ENCODE measurements at places on chromosomes 6 and 20.
A peak's percentile ranks its signal among the peaks of the same experiment; 100 is the strongest.

- peak; percentile 30 for DNase-seq
Observed at GRCh38 chr20:60727425-60727824, 524.6 kb upstream of the CDH4 start.

DNA sequence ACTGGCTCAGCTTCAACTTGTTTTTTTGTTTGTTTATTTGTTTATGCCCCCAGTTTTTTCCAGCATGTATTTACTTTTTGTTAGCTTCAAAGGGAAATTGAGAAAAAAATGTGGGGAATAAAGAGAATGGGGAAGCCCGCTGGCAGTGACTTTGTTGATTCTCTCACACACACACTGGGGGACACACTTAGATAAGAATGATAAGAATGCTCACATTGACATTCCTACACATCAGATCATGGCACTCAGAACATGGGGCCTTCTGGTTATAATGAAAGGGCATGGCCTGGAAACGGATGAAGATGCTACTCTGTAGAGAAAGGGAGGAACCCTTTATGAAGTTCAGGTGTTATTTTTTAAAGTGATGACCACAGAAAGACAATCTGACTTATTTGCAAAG lies 15.6 kb upstream of the DAAM2 start:
- DNase-seq: no peak

DNA sequence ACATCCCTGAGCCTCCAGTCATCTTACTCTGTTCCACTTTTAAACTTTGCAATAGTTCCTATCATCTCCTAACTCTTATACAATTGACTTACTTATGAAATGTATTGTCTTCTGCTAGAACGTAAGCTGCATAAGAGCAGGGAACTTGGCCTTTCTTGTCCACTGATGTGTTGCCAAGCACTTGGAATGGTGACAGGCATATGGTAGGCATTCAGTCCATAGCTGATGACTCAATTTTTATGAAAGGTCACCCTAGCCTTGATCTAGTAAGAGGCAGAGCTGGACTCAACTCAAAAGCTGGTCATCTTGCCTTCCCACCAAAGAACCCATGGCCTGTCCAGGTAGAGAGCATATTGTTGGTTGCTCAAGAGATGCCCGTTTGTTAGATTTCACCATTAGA lies 82.4 kb upstream of the FAM184A start:
- no peak for DNase-seq

- no peak for DNase-seq
Observed at GRCh38 chr6:89886378-89887120, 7.7 kb upstream of the GJA10 start.

DNA sequence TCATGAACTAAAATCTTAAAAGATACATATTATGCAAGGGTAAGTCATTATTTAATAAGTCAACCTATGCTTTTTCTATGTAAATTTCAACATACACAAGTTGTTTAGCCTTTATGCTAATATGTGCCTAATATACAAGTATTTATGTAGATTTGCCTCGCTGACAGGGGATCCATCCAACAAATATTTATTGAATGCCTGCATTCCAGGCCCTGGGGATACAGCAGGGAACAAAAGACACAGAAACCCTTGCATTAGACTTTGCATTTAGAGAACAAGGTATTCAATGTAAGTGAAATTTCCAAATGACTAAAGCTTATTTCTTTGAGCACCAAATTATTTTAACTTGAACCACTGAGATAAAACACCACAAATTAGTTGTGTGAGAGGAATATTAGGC lies 19.1 kb downstream of the SERINC1 start:
- DNase-seq: no peak

DNA sequence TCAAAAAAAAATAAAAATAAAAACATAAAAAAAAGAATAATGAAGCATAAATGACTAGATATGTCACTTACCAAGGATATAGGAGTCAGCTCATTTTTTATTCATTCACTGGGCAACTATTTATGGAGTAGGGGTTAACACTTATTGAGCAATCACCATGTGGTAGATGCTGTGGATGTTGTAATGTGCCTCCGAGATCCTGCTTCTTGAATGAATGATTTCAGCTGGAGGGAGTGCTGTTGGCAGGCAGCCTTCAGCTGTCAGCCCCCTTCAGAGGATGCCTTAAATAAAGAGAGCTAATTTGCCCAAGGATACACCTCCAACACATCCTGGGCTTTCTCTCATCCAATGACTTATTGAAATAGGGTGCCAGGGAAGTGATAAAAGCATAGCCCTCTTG lies 229.5 kb upstream of the DTNBP1 start:
- no peak for DNase-seq

DNA sequence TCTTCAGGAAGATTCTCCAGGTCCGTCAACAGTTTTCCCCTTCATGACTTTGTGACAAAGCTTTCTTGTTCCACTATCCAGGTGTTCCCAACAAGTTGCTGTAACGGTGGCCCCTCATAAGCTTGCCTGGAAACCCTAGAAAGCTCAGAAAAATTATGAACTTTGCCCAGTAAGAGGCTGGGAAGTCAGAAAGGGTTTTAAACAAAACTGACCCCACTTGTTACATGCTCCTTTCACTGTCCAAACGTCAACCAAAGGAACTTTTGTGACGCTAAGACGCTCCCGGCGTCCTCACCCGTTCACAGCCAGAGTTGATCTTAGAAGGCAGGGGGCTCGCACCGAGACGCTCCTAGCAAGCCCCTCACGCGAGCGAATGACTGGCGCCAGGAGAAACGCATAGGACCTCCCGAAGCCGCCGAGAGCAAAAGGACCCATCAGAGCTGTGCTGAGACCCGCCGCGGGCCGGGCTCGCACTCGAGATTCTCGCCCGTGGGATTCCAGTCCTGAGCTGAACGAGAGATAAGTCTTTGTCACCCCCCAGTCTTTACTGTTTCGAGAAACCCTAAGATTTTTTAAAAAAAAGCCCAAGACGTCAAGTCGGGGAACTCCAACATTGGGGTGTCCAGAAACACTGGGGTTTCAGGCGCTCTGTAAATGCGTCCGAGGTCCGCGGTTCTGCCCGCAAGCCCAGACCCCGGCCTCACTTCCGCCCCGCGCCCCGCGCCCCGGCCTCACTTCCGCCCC lies 544 bp upstream of the ACAT2 start:
- peak; percentile 67 for DNase-seq

GRCh38 chr6:116105247-116105646 lies 4.6 kb downstream of the NT5DC1 start:
- DNase-seq: no peak

- no peak for DNase-seq
Observed at GRCh38 chr6:14567842-14568241, 450.3 kb downstream of the CD83 start.

- no peak for DNase-seq
Observed at GRCh38 chr6:13260831-13261230, 67.5 kb downstream of the TBC1D7 start.

DNA sequence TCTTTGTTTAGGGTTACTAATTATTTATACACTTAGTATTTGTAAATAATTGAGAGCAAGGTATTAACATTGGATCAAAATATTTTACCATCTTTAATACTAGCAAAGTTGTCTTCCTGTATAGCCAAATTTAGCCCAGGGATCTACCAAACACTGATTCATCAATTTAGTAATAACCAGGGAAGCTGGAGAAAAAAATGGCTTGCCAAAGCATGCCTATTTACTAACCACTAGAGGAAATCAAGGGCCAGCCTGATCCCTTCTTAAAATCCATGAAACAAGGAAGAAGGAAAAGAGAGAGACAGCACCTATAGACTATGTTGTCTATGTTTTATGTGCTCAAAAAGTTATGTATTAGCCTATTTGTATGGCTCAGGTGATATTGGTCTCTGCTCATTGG lies 450.3 kb upstream of the GJE1 start:
- no peak for DNase-seq

- peak; percentile 34 for DNase-seq
Observed at GRCh38 chr20:51303731-51304670, 238.5 kb downstream of the NFATC2 start.

- no peak for DNase-seq
Observed at GRCh38 chr6:124517339-124517738, 444.9 kb upstream of the RNF217 start.

GRCh38 chr6:111230351-111231089 lies 143.2 kb downstream of the SLC16A10 start:
- no peak for DNase-seq

DNA sequence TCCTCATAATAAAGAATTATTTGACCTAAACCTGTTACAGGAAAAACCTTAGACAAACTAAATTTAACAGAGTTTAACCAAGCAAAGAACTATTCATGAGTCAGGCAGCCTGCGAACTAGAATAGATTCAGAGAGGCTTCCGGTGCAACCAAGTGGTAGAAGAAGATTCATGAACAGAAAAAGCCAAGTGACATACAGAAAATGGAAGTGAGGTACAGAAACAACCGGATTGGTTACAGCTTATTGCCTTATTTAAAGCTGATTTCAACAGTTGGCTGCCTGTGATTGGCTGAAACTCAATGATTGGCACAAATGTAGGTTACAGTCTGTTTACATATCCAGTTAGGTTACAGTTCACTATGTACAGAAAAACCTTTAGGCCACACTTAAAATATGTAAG lies 10.1 kb downstream of the PPP1R3G start:
- no peak for DNase-seq

GRCh38 chr6:137043710-137044365 lies 927 bp downstream of the IL20RA start:
- peak; percentile 23 for DNase-seq

DNA sequence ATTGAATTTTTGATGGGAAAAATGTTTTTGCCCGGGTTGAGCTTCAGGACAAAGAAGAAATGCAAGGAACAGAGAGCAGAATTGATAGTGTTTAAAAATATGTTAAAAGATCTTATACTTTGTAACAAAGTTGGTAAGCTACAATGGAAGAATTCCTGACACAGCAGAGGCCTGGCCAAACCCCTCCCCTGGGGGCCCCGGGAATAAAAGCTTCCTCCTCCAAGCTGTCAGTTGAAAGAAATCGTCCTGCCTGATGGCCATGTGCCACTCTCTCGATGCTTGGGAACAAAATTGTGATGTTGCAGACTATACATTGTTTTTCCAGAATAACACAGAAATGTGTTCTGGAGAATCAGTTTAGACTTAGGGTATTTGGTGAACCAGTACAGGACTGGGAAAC lies 14.2 kb upstream of the TOX2 start:
- DNase-seq: no peak

DNA sequence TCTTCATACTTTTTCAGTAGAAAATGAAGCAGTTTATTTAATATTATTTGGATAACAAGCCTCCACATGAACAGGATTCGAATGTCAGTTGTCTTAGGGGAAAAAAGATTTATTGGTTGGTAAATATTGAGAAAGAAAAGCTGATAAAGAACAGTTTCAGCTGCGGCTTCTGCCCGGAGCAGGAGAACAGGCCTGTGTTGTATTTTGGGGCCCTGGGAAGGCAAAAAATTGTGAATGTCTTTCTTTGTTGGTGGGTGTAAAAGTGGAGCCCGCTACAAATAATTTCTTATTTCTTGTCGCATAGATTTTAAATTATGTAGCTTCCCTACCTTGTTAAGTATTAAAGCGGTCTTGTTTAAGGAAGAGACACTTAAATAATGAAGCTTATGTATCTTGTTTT lies 90.5 kb upstream of the PAX1 start:
- DNase-seq: no peak

GRCh38 chr6:153424719-153425400 lies 293.8 kb upstream of the RGS17 start:
- DNase-seq: no peak

GRCh38 chr6:50927800-50928199 lies 109.1 kb downstream of the TFAP2B start:
- no peak for DNase-seq

GRCh38 chr20:60765821-60766403 lies 486.1 kb upstream of the CDH4 start:
- no peak for DNase-seq

DNA sequence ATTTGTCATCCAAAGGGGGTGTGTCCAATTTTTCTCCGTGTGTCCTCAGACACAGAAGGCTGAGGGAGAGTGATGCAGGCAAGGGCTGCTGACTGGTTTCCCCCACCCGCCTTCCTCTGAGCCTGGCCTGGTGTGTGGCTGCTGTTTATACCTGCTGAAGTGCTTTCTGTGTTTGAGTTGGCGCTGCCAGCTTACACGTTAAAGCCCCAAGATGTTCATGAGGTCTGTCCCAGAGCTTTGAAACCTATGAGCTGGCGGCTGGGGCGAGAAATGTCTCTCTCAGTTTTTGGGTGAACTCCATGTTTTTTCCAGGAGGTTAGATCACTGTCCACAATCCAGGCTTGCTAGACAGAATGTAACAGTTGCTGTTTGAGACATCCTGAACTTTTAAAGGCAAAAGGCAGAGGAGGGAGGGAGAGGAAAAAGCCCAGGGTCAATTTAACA lies 69.0 kb upstream of the CCN2 start:
- no peak for DNase-seq

DNA sequence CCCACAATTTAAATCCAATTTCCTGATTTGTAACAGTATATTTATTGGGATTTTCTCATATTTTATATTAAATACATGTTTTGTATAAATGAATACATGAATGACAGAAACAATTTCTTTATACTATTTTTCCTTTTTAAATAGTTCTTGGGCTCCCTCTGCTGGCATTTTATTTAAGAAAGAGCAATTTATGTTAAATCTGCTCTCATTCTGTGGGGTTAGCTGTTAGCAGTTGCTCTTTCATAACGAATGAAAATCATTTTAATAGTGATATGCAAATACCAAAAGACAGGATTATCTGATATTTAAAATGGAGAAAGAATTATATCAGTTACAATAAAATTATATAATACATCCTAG lies 118.3 kb downstream of the RALGAPA2 start:
- DNase-seq: no peak

- DNase-seq: no peak
Observed at GRCh38 chr6:118708744-118709143, 57.4 kb upstream of the CEP85L start.

- DNase-seq: peak; percentile 83
Observed at GRCh38 chr20:4135385-4136077, 120.2 kb upstream of the RNF24 start.

DNA sequence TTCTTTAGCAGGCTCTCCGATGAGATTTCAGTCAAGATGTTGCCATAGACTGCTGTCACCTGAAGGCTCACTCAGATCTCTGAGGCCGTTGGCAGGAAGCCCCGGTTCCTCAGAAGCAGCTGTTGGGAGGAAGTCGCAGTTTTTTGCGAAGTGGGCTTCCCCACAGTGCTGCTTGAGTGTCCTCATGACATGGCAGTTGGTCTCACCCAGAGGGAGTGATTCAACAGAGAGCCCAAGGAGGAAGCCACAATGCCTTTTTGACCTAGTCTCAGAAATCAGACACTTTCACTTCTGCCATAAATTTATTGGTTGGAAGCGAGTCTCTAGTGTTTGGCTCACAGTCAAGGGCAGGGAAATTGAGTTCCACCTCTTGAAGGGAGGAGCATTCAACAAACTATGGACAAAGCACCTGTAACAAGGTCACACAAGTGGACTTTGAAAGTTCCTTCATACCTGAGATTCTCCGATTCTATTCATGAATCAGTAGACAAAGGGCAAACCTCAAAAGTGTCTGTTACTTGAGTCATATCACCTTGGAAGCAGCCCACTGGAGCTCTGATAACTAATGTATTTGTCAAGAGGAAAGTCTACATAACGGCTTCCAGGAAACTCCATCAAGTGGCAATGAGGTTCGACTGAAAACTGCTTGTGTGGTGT lies 208.3 kb downstream of the TASP1 start:
- DNase-seq: no peak

- no peak for DNase-seq
Observed at GRCh38 chr6:52634211-52634610, 36.7 kb upstream of the TMEM14A start.
